ENCODE measurements at places on chromosomes 2 and 18. TPM values are rescaled to one million over a fixed set of nuclear protein-coding genes. Genes with fewer than 3 reads are reported as not detected.
A peak's percentile ranks its signal among the peaks of the same experiment; 100 is the strongest.

The GAD1 gene
- total RNA-seq = not detected

The CCDC148 gene
- total RNA-seq = 0.99 TPM

The REG3G gene
- not detected for total RNA-seq

DNA sequence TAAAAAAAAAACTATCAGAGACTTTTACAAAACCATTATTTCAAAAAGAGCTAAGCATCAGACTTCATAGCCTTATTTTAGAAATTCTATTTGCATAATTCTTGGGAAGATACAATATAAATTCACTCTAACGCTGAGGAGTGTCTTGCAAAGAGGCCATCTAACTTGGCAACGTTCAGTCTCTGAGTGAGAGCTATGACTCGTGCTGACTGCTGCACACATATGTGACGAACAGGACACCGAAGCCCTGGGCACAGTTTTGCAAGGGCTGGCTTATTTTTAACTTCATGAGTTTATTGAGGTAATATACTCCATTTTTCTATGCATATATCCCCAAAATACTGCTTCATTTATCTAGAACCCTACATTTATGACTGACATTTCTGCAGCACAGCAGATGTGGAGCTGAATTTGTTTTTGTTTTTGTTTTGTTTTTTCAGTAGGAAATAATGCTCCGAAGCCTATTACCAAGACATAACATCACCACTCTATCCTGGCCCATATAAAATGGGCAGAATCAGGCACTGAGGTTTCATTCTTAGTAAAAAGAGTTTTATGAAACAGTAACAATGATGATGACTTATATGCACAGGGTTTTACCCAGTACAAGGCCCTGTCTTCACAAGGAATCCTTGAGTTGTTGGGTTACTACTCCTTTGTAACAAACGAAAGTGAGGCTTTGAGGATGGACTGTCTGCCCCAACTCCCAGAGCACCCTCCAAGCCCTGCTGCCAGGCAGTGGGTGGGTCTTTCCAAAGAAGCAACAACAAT is 68.3 kb downstream of the CRACDL start:
- no peak for DNase-seq

- no peak for DNase-seq
These were observed 19.3 kb downstream of the OXER1 start for GRCh38 chr2:42744545-42745082.

GRCh38 chr18:25134861-25135260 is 217.1 kb downstream of the ZNF521 start:
- no peak for DNase-seq

The CD207 gene
- total RNA-seq = not detected

The CPO gene
- total RNA-seq = not detected

The CHRNG gene
- not detected for total RNA-seq

GRCh38 chr2:214156971-214157370 is 253.9 kb upstream of the VWC2L start:
- no peak for DNase-seq

GRCh38 chr2:179991344-179991743 is 15.8 kb downstream of the CWC22 start:
- peak; percentile 24 for DNase-seq

DNA sequence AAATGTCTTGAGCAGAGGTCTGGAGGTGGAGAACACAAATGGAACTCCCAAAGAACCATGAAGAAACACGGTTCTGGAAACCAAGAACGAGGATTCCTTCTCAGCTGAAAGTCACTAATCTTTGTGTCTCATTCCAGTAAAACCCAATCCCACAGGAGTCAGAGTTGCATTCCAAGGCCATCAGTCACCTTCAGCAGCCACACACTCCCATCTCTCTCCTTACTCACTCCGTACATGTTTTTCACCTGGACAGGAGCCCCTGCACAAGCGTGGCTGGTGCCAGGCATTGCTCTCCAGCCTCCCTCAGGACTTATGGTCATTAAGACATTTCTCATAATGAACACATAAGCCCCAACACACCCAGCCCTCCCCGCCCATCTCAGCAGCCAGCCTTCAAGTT is 175.4 kb upstream of the SIX2 start:
- DNase-seq = no peak

The ERFE gene
- total RNA-seq = 10.2 TPM

DNA sequence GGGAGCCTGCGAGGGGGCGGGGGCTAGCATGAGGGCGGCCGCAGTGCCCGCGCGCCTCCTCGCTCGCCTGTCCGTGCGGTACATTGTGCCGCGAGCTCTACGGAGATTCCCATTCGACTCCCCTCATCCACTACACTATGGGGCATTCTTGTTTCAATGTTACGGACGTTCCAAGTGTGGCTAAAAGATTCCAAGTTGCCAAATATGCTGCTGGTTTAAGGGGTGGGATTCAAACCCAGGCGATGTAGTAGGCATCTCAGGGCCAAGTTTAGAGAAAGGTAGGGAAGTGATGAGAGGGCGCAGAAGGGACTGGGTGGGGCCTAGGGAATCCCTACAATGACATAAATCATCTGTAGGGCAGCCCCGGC is 10.0 kb upstream of the CRYBA2 start:
- DNase-seq = no peak

The SERPINB12 gene
- not detected for total RNA-seq

The RNU2-63P gene
- total RNA-seq = 17.9 TPM

- no peak for DNase-seq
These were observed 234.1 kb downstream of the CCDC102B start for GRCh38 chr18:69032009-69032408.

- no peak for DNase-seq
These were observed 43.6 kb downstream of the MAPRE2 start for GRCh38 chr18:35084494-35085449.

The FBXO41 gene
- 52.2 TPM for total RNA-seq

GRCh38 chr2:317501-318424 is 29.9 kb upstream of the ALKAL2 start:
- no peak for DNase-seq

- no peak for DNase-seq
These were observed 49.0 kb downstream of the VSNL1 start for GRCh38 chr2:17589406-17590035.

- no peak for DNase-seq
These were observed 24.7 kb upstream of the DARS1 start for GRCh38 chr2:136010126-136010525.

GRCh38 chr18:37389684-37390368 is 175.8 kb downstream of the CELF4 start:
- no peak for DNase-seq

The KCNG2 gene
- not detected for total RNA-seq

DNA sequence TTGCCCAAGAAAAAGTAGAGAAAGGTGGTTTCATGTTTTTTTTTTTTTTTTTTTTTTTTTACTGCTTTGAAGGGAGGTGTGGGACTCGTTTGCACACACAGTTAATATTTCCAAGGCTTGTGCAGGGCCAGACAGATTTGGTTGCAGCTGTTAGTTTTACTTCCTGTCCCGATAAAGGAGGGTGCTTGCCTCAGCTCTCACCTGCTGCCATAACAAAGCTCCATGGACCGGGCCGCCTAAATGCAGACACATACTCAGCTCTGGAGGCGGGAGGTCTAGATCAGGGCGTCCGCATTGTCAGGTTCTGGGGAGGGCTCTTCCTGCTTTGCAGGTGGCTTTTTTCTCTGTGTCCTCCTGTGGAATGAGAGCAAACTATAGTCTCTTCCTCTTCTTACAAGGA is 69.9 kb downstream of the ODC1 start:
- DNase-seq = peak; percentile 96

The IL18R1 gene
- total RNA-seq = not detected

The SLC9A2 gene
- not detected for total RNA-seq

DNA sequence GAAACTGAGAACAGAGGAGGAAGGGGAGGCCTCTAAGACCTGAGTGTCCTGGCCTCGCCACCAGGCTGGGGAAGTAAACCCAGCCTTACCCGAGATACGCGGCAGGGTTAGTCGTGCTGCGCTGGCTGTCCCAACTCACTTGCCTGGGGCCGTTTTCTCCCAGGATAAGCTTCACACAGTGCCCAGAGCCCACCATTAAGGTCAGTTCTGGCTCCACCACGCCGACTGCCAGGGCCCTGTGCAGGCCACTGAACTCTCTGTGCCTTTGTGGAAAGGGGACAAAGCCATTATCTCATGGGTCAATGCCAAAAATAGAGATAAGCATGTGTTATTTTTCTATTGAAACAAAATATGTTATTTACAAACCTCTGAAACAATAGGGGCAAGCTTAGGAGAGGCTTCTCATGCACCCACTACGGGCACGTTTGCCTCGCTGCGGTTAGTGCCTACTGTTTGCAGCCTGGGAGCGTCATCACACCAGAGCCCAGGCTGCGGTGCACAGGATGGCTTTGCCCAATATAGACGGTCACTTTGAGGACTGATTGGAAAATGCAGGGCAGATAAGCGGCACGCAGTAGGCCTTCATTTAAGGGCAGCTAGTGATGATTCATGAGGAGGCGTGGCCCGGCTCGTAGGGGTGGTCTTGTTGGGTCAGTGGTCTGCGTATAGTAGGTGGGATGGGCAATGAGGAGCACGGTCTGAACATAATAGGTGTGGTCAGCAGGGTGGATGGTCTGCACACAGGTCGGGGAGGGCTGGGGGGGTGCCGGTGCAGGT is 242.1 kb downstream of the GLI2 start:
- no peak for DNase-seq

DNA sequence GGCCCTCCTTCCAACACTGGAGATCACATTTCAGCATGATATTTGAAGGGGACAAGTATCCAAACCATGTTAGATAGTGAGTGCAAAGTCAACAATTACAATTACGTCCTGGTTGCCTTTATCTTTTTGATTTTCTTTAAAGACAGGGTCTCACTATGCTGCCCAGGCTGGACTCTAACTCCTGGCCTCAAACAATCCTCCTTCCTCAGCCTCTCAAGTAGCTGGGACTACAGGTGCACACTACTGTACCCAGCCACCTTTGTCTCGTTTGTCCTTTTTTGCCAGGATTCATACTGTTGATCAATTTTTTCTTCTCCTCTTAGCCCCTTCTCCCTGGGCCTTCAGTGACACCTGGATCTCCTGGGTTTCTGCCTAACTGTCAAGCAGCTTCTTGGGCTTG is 240.5 kb upstream of the FANCL start:
- DNase-seq = no peak

The EPAS1 gene
- total RNA-seq = 0.74 TPM

DNA sequence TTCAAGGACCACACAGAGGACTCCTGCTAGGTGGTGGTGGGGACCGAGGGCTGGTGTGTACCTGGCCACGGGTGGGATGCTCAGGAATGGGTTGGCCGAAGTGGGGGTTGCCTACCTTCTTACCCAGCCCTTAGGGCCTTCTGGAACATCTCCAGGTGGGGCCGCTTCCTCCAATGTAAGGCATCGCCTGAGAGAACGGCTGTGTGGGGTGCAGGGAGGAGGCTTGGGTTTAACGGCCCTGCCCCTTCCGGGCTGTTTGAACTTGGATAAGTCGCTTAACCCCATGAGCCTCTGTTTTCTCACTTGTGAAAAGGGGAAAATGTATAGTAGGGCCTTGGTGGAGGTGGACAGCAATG is 35.0 kb downstream of the EMILIN2 start:
- no peak for DNase-seq

The TLX2 gene
- not detected for total RNA-seq

GRCh38 chr2:128727914-128728313 is 409.2 kb upstream of the HS6ST1 start:
- no peak for DNase-seq

DNA sequence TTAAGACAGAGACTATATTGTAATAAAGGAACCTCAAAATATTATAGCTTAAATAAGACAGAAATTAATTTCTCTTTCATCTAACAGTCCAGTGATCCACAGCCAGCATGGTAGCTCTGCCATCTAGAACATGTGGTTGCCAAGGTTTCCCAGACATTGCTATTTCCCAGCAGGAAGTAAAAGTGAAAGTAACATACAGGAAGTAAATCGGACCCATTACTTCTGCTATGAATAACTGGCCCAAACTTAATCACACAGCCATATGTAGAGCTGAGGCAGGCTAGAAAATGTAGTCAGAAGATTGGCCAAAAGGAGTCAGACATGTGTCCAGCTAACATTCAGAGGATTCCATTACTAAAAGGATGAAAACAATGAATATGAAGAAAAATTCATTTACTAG is 71.0 kb downstream of the NOL4 start:
- DNase-seq = peak; percentile 34

DNA sequence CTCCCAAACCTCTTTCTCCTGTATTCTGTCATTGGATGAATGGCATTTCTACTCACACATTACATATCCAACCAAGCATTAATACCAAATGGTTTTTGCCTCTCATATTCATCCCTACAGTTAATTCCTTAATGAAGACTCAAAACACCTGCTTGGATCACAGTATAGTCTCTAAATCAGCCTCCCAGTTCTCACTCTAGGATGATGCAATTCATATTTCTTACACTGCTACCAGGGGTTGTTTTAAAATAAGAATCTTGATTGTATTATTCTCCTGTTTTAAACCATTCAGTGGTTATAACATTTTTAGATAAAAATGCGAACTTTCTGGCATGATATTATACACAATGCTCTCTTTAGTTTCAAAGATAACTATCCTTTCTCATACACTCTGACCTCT is 281.4 kb upstream of the ZEB2 start:
- no peak for DNase-seq

GRCh38 chr2:85719609-85720240 is 25.6 kb downstream of the GNLY start:
- DNase-seq = no peak

DNA sequence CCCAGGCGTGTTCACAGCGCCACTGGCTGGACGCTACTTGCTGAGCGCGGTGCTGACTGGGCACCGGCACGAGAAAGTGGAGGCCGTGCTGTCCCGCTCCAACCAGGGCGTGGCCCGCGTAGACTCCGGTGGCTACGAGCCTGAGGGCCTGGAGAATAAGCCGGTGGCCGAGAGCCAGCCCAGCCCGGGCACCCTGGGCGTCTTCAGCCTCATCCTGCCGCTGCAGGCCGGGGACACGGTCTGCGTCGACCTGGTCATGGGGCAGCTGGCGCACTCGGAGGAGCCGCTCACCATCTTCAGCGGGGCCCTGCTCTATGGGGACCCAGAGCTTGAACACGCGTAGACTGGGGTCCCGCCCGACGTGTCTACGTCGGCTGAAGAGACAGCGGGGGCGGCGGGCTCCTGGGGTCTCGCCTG is 891 bp upstream of the KHK start:
- no peak for DNase-seq

GRCh38 chr2:127185093-127185492 is 35.0 kb downstream of the CYP27C1 start:
- no peak for DNase-seq

GRCh38 chr2:234597576-234597861 is 100.6 kb upstream of the ARL4C start:
- DNase-seq = no peak

GRCh38 chr2:207214446-207214845 is 48.7 kb upstream of the KLF7 start:
- no peak for DNase-seq

The LYG2 gene
- total RNA-seq = not detected

GRCh38 chr2:10471955-10472354 is 23.8 kb upstream of the ODC1 start:
- no peak for DNase-seq

DNA sequence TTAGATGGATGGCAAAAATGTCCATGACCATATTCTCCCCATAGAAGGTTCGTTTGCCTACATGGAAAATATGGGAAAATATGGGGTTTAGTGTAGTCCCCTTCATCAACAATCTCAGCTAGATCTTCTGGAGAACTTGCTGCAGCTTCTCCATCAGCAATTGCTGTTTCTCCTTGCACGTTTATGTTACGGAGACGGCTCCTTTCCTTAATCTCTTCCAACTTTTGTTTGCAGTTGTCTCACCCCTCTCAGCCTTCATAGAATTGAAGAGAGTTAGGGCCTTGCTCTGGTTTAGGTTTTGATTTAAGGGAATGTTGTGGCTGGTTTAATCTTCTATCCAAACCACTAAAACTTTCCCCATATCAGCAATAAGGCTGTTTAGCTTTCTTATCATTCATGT is 28.9 kb downstream of the MYCN start:
- DNase-seq = no peak
